A673 (cell line): ENCODE measurements at places on chromosomes 13 and 19.
A peak's percentile ranks its signal among the peaks of the same experiment; 100 is the strongest.

- DNase-seq, result no peak
Measured at GRCh38 chr13:48175185-48175584, 57.8 kb upstream of the ITM2B start.

DNA sequence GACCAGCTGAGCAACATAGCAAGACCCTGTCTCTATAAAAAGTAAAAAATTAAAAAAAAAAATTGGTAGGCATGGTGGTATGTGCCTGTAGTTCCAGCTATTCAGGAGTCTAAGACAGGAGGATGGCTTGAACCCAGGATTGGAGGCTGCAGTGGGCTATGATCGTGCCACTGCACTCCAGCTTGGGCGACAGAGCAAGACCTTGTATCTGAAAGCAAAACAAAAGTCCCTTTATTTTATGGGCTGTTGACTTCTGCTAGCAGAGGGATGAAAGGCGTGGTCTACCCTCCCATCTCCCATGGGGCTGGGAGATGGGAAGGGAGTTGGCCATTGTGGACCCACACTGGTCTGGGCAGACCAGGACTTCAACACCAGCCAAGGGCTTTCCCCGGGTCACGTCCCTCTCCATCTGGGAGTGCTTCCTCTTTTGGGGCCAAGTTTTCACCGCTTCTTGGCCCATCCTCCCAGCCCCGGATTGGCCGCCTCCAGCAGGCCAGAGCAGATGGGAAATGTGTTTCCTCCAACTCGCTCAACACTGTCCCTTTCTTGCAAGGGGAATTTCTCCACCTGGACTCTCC, 2.2 kb upstream of the TNFSF9 start:
- DNase-seq, result no peak

GRCh38 chr13:52004511-52005170, 6.6 kb downstream of the ATP7B start:
- no peak for DNase-seq

DNA sequence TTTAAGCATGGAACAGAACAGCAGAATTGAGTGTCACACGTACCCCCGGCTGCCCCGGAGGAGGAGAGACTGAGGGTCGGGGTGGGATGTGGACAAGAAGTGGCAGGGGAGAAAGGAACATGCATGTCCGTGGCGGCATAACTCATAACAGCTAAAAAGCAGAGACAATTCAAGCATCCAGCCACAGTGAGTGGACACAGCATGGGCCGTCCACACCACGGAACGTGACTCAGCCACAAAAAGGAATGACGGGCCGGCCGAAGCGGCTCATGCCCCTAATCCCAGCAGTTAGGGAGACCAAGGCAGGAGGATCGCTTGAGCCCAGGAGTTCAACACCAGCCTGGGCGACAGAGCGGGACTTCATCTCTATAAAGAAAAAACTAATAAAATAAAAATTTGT, 7.6 kb downstream of the DOHH start:
- no peak for DNase-seq

DNA sequence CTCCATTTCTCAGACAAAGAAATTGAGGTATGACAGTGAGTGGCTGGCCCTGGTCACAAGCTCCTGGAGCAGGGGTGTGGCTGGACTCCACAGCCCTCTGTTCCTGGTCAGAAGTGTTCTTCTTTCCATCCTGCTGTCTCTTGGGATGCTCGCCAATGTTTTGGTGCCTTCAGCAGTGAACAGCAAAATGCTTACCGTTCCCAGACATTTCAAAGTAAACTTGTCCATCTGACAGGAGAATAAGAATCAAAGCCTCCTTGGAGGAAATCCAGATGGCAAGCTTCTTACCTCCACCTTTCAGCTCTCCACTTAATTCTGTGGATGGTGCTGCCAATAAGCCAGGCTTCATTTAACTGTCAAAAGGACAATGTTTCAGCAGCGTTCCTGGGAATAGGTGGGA, 954.1 kb downstream of the UQCRFS1 start:
- no peak for DNase-seq

GRCh38 chr13:21458451-21458812, 671 bp downstream of the ZDHHC20 start:
- peak; percentile 34 for DNase-seq

DNA sequence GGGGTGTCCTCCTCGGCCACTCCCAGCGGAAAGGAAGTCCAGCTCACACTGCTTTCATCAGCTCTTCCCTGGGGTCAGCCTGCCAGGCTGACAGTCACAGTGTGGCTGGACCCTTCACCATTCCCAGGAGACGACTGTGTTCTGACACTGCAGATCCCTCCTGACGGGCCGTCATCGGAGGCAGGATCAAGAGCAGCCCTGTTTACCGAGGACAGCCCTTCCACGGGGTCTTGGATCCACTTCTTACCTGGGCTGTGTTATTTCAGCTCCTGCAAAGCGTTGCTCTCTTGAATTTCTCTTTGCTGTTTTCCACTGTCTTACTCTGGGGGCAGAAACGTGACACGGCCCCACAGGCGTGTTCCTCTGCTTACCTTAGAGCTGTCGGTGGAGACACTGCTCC, 149.9 kb upstream of the SOX1 start:
- no peak for DNase-seq

- DNase-seq, result no peak
Measured at GRCh38 chr13:71171740-71172139, 695.3 kb downstream of the DACH1 start.

GRCh38 chr19:11881151-11881800, 6.3 kb upstream of the ZNF69 start:
- peak; percentile 76 for DNase-seq

- DNase-seq, result no peak
Measured at GRCh38 chr19:15110418-15110815, 3.2 kb downstream of the SYDE1 start.

GRCh38 chr19:844546-844971, 3.8 kb downstream of the PRTN3 start:
- DNase-seq, result no peak

DNA sequence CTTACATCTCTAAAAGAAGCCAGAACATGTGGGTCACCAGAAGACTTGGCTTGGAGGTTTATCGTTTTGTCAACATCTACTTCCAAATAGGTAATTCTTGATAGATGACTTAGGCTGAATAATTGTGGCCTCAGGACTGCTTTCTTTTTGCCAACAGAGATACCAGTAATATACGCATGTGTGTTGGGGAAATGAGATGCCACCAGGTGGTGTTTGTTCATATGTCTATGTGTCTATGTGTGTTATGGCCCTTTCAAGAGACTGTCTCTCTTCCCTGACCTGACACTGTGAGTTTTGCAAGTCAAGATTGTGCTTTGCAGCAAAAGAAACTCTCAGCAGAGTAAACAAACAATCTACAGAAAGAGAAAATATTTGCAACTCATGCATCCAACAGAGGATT, 31.6 kb upstream of the METTL21C start:
- DNase-seq, result peak; percentile 31

DNA sequence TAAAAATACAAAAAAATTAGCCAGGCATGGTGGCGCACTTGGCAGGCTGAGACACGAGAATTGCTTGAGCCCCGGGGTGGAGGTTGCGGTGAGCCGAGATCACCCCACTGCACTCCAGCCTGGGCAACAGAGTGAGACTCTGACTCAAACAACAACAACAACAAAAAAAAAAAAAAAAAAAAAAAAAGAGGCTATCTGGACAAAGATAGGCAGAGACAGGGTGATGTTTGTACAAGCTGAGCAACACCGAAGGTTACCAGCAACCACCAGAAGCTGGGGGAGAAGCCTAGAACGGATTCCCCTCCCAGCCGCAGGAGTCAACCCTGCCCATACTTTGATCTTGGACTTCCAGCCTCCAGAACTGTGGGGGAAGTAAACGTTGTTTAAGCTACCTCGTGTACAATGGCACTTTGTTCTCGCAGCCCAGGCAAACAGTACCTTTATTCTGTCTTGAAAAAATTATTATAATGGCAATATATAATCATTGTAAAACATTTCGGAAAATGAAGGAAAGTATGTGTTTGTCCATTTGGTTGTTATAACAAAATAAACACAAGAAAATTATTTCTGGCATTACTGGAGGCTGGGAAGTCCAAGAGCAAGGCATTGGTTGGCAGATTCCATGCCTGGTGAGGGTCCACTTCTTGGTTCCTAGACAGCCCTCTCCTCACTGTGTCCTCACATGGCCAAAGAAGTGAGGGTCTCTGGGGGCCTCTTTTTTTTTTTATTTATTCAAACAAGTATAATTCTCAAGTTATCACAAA, 39.8 kb upstream of the LATS2 start:
- no peak for DNase-seq

- DNase-seq, result no peak
Measured at GRCh38 chr19:12055784-12056183, 3.0 kb upstream of the ZNF878 start.

GRCh38 chr13:50766695-50767094, 76.8 kb downstream of the DLEU7 start:
- DNase-seq, result no peak

GRCh38 chr13:69291292-69291906, 816.2 kb upstream of the ATXN8OS start:
- no peak for DNase-seq

GRCh38 chr19:41785653-41786052, 10.7 kb upstream of the CEACAM3 start:
- DNase-seq, result peak; percentile 88

GRCh38 chr13:26183416-26183815, 38.7 kb downstream of the RNF6 start:
- DNase-seq, result no peak

- no peak for DNase-seq
Measured at GRCh38 chr19:54312436-54313377, at the start of gene LILRA5. Gene LILRA5 (minus strand): TSS chr19:54313166. CDS start chr19:54313019, 147 bp downstream.

- no peak for DNase-seq
Measured at GRCh38 chr19:13104848-13105711, 2.4 kb upstream of the LYL1 start.

- DNase-seq, result no peak
Measured at GRCh38 chr19:39304701-39305571, 8.7 kb downstream of the IFNL1 start.

GRCh38 chr13:35460061-35460460, 16.4 kb downstream of the MAB21L1 start:
- DNase-seq, result no peak

DNA sequence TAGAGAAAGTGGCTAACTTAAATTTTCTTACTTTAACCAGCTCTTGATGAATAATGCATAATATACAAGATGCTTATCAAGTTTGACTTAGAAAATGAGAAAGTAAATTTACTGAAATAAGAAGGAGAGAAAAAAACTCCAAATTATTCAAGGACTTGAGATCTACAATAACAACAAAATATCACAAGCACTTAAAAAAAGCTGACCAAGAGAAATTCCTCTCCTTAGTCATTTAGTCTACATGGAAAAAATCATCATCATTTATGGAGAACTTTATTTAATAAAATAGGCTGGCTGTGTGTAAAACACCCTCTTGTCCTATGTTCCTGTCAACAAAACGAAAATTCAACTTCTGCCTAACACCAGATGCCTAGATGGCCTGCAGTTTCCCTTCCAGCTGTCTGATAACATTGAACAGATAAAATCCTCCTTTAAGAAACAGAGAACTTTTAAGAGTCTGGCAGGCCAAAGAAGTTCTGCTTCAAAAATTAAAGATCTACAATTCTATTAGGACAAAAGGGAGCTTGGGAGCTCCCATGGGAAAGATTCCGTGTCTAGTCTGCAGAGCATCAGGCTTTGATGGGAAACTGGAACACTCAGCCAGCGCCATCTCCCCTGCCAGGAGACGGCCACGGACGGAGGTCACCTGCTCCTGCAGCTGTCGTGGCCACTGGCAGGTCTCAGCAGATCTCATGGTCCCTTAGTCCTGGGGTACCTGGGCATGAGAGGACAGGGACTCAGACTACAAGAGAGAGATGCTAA, 37.9 kb upstream of the ATP11A start:
- DNase-seq, result no peak

DNA sequence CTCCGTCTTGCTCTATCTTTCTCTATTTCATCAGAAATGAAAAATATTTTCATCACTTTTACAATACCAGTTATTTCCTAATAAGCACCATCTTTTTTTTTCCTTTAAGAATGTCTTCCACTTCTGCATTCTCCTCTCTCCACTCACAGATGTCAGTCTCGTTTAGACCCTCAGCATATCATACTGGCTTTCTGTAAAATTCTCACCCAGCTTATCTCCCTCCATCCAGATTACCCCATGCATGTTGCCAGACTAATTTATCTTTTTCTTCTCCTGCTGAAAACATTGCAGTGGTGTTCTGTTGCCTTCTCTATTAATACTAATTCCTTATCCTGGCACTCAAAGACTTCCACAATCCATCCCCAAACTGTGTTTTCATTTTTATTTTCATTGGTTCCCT, 513.8 kb upstream of the KLF12 start:
- no peak for DNase-seq
